Left renal cortex interstitium (tissue), 4 donors: ENCODE measurements at places on chromosomes 7 and 10. TPM values are rescaled to one million over a fixed set of nuclear protein-coding genes. Genes with fewer than 3 reads are reported as not detected.

- no peak for DNase-seq
Measured at GRCh38 chr10:10055656-10056442, 961.8 kb upstream of the CELF2 start.

GRCh38 chr10:96124230-96125141 is 5.6 kb upstream of the ZNF518A start:
- DNase-seq: no peak

DNA sequence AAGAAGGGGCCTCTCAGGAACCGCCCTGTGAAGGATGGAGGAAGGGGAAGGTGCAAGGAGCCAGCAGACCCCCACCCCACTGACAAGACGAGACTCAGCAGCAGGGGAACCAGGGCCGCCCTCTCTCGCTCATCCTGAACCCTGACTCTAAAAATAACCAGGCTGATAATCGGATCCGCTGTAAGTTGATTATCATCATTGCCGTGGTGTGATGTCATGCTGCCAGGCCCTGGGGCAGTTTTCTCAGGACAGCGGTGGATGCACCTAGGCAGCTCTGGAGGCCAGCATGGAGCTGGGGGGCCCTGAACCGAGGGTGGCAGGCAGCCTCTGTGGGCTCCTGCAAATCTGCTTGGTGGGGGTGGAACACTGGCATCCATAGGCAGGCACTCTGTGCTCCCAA is 7.9 kb downstream of the RET start:
- no peak for DNase-seq

DNA sequence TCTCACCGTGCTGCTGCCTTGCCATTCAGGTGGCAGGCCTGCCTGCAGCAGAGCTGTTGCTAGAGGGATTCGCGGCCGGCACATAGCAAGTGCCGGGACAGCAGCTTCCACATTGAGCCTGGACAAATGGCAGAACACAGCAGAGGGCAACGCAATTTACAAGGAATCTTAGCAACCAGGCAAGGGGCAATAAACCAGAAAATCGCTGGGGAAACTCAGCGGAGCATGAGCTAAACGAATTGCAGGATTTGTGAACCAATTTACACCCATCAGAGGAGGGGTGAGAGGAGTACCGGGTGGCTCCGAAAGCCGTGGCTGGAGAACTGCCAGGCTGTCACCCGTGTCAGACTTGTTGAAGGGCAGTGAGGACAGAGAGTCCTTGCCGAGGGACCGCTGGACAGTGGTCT is 58.6 kb upstream of the LOXL4 start:
- DNase-seq: no peak

- no peak for DNase-seq
Measured at GRCh38 chr7:19061331-19061730, 56.1 kb downstream of the TWIST1 start.

DNA sequence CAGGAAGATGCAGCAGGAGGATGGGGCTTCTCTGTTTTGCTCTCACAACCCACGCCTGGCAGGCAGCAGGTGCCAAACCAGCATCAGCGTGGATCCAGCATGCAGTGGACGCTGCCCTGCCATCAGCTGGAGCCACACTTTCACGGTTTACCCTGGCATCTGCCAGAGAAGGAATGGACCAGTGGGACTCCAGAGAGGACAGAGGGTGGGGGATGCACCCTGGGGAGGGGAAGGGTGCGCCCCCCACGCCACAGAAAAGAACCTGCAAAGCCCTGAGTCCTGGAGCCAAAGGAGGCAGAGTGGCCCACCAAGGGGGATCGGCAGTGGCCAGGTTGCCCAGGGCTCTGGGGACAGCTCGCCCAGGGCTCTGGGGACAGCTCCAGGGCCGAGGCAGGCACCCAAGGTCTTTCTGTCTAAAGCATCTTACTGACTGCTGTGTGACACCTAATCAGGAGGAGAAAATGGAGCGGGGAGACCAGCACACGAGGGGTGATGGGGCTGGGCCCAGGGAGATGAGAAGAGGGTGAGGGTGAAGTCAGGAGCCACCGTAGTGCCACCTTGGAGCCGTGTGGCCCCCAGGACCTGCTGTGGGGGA is 225.1 kb downstream of the DNAJB6 start:
- no peak for DNase-seq

The TLX1 gene
- 0.19 TPM for polyA plus RNA-seq

The SFMBT2 gene
- 8.4 TPM for polyA plus RNA-seq

The UCMA gene
- not detected for polyA plus RNA-seq
